ENCODE measurements at places on chromosomes 2 and 18.

- no peak for DNase-seq
These were observed 252.6 kb upstream of the RASGRP3 start for GRCh38 chr2:33223856-33224255.

DNA sequence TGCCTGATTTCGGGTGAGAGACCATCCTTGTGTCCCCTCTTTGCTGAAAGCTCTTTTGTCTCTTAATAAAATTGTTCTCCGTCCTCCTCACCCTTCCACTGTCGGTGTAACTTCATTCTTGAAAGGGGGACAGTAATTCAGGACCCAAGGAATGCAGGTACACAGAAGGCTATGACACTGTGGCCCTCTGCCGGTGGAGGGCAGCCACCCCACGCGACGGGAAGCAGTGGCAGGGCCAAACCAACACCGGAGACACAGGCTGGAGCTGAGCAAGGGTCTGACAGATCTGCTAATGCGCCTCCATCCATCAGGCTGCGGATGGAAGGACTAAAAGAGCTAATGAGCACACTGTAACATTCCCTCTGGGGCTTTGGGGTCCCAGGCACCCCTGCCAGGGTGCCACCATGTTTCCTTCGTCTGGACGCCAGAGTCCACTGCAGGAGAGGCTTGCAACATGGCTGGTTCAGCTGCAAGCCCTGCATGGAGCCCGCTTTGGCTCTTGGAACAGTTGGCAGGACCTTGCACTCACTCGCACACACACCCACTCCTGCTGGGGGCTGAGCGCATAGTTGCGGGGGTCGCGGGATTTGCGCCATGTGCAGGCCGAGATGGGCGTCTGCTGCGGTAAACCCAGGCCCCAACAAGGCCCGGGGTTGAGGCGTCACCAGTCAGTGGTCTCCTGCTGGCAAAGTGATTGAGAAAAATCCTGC is 544.1 kb upstream of the CDH7 start:
- no peak for DNase-seq

DNA sequence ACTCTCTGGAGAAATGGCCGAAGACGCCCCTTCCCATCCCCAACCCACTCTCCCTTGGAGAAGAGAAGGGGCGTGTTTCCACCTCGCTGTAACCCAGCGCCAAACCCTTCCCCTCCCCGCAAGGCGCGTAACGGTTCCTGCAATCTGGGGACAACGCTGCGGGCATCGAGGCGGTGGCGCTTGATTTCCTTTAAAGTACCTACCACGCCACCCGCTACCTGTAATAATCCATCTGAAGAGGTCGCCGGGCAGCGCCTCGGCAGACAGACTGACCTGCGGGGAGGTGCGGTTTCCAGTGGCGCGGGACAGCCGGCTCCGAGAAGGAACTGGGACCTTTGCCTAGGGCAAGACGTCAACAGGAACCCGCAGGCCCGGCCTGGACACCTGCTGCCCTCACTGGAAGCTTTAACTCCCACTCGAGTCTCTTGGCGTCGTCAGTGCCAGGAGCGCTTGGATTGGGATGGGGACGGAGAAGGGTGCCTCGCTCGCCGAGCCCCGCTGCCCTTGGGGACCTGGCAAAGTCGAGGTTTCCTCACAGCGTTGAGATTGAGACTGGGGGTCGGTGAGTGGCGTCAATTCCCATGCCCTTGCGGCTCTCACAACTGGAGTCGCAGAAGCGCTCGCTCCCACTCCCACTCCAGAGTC is at the start of gene CYP1B1:
Gene CYP1B1 (minus strand): TSS at position 645 of the 645 bp plus-strand sequence. CDS start 763 bp downstream, outside the sequence.
- DNase-seq = peak; percentile 59

- no peak for DNase-seq
These were observed 8.9 kb downstream of the INPP4A start for GRCh38 chr2:98453531-98453930.

DNA sequence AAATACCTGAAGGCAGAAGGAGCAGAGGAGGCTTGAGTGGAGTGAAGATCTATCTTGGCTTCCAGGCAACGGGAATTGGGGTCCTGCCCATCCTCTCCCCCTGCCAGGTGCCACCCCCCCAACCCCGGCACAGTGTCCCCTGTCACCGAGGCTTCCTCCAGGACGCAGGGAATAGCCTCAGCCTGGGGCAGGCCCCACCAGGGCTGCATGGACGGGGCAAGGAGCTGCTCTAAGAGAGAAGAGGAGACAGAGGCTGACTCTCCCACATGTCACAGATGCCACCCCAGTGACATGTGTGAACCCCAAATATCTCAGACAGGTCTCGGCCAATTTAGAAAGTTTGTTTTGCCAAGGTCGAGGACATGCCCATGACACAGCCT is 42.1 kb downstream of the PXDN start:
- DNase-seq = no peak

- no peak for DNase-seq
These were observed 699.7 kb upstream of the ZNF804A start for GRCh38 chr2:183898641-183899040.

DNA sequence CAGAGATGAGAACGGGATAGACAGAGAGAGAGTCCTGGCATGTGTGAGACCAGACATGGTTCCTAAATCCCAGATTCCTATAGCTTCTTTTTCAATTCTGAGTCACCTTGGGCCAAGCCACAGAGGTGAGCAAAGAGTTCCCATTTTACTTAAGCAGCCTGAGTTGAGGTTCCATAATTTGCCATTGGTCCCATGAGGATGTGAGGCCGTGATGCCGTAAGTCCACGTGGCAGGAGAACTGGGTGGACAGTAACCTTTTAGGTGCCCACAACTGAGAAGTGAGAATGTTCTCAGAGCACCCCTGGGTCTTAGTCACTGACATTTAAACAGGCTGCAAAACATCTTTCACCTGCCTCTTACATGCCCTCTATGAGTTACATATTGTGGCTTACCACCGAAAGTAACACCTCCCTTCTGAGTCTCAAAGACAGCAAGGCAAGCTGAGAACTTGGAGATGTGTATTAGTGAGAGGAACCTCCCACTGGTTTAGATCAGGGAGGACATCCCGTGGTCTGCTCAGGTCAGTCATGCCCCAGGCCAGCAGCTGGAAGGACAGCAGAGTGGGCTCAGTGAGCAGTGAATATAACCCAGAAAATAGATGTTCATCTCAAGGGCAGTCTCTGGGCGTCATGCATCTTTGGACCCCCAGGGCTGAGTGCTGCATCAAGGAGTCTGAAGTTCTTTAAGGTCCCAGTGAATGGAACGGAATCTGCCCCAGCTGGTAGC is 127.9 kb upstream of the LGALSL start:
- DNase-seq = no peak

- DNase-seq = no peak
These were observed 56.0 kb upstream of the DSG1 start for GRCh38 chr18:31261792-31262582.

GRCh38 chr2:179768765-179769164 is 92.6 kb downstream of the ZNF385B start:
- no peak for DNase-seq

GRCh38 chr18:10090668-10091067 is 176.9 kb downstream of the VAPA start:
- no peak for DNase-seq

DNA sequence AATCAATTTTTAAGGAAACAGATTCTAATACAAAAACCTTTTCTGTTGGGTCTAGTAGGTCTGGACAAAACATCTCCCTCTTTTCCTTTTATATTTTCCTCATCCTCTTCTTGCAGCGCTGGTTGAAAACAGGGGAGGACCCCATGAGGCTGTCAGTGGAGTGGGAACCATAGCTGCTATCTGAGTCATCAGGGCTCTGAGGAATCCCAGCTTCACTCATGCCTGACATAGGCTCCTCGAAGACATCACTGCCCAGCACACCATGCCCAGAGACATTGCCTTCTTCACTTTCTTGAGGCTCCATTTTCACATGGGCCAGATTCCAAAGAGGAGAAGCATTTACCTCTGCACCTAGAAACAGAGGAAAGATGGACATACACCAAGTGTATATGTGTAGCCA is 10.0 kb downstream of the SUPT7L start:
- no peak for DNase-seq

DNA sequence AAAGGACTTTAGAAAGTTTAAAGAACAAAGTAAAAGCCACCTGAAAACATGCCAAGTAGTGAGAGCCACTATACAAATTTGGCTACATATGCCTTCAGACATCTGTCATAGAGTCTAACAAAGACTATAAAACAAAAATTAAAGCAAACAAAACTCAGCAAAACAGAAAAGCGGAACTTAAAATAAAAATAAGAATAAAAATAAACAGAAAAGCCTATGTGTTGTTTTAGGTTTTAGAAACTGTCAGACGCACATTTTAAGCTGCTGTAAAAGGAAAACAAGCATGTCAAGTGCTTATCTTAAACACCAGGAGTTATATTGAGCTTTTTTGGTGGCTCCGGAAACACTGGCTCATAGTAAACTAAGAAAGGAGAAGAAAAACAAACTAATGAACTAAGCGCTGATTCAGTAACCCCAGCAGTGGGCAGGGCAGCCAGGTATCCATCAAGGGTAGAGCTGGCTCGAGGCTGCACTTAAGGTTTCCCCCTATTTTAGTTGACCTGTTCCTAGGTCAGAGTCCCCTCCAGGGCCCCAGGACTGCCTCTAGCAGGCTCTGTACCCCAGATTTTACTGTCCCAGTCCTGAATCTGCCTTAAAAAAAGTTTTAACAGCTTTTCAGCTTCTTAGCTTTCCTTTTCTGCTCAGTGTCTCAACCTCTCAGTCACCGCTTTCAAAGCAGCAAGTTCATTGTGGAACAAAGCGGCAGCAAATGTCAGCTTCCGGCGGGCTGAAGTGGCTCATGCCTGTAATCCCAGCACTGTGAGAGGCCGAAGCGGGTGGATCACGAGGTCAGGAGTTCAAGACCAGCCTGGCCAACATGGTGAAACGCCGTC is 15.4 kb upstream of the RMC1 start:
- DNase-seq = peak; percentile 55

DNA sequence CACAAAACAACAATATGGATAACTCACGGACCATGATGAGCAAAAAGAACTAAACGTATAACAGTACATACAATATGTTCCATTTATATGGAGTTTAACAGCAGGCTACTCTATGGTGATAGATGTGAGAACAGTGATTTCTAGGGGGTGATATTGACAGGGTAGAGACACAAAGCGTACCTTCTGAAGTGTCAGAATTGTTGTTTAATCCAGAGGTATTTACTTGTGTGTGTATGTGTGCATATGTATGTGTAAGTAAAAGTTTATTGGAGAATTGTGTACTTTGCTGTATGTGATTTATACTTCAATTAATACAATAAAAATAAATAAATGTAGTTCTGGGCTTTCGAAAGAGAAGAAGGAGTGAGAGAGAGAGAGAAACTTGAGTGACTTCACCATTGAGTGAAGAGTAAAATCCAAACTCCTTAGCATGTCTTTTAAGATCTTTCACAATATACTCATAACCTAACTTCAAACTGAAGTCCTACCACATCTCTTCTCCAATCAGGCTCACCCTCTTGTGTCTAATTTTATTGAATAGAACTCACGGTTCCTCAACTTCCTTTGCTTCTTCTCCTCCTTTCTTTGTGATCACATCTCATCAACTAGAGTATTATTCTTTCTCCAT is 126.0 kb upstream of the KLF7 start:
- no peak for DNase-seq
